Aorta (tissue), 5 donors: ENCODE measurements at places on chromosomes 7 and 10. TPM values are rescaled to one million over a fixed set of nuclear protein-coding genes. Genes with fewer than 3 reads are reported as not detected.

DNA sequence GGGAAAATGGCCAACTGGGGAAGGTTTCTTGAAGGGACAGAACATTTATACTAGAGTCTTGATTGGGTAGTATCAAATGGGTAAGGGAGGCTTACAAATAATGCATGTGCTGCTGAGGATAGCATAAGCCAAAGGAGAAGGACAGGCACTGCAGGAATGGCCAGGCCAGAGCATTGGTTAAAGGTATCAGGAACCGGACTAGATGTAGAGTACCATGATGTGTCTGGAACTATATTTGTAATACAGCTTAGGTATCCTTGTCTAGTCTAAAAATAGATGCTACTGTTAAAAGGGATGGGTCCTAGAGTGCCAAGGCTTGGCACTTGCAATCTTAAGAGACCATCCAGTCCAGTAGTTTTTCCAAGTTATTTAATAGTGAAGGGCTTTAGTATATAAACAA is 20.3 kb downstream of the TMEM243 start:
- DNase-seq = no peak
- H3K4me3 ChIP-seq = no peak overlapping the region

GRCh38 chr10:127275793-127276450 is 79.5 kb upstream of the INSYN2A start:
- H3K36me3 ChIP-seq = no peaks in the 10 kb centered on the region
- no peak overlapping the region for H3K27ac ChIP-seq
- no peaks in the 10 kb centered on the region for H3K27me3 ChIP-seq
- no peak overlapping the region for H3K4me3 ChIP-seq
- DNase-seq = no peak

GRCh38 chr10:79038104-79038840 is 30.5 kb upstream of the ZMIZ1 start:
- no peak overlapping the region for H3K27ac ChIP-seq
- H3K36me3 ChIP-seq = no peaks in the 10 kb centered on the region
- H3K4me3 ChIP-seq = no peak overlapping the region
- DNase-seq = no peak
- no peaks in the 10 kb centered on the region for H3K27me3 ChIP-seq

The VIPR2 gene
- total RNA-seq = 12.6 TPM

The TMEM243 gene
- 37.7 TPM for total RNA-seq
